Anterior cingulate cortex (tissue), 58 donors: ENCODE measurements at places on chromosomes 4 and X.

DNA sequence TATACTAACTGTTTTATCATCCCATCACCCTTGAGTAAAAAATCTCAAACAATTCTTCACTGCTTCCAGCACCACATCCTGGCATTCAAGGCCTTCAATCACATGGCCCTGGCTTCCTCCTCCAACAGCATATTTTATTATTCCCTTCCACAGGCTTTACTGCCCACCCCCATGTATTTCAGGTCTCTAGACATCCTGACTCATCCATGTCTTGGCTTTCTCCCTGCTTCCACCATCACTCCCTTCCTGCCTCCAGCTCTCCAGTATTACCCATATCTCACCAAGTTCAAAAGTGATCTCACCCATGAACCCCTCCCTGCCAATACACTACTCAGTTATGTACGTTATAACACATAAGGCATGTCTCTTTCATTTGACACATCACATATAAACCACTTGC lies 34.7 kb upstream of the PLAC1 start:
- DNase-seq, result no peak

DNA sequence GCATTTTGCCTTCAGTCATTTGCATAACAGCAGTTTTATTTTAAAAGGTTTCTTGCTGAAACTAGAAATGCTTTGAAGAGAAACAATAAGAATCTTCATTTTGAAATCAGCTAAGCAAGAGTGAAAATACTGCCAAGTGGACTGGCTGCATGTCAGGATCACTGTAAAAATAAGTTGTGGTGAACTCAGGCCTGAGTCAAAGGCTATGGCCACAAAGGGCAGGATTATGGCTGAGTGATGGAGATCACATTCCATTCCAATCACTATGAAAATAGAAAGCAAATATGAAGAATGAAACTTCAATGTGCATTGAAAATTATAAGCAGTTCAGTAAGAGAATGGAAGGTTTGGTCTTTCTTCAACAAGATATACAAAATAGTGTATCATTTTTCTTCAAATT lies 224.5 kb downstream of the PCDH18 start:
- DNase-seq, result no peak

DNA sequence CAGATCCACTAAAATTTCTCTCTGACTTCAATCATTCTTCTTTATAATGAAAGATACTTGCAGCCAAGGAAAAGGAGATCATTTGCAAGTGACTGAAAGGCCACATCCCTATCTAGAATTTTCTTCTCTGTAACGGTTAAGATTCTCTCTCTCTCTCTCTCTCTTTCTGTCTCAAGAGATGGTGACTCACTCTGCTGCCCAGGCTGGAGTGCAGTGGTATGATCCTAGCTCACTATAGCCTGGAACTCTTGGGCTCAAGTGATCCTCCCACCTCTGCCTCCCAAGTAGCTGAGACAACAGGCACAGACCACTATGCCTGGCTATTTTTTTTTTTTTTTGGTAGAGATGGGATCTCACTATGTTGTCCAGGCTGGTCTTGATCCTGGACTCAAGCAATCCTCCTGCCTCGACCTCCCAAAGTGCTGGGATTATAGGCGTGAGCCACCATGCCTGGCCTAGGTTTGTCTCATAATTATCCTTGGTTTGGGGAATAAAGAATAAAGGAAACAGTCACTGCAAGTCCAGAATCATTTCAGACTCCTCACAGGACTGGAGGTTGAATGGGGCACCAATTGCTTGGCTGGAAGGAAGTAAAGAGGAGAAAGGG lies 33.3 kb upstream of the GALNT7 start:
- no peak for DNase-seq

GRCh38 chr4:183441276-183441675 lies 3.2 kb upstream of the CDKN2AIP start:
- no peak for DNase-seq

GRCh38 chr4:1090465-1091440 lies 22.6 kb downstream of the RNF212 start:
- no peak for DNase-seq

- DNase-seq, result no peak
Observed at GRCh38 chrX:18031726-18032375, 170.8 kb upstream of the RAI2 start.

GRCh38 chrX:113828470-113828869 lies 755.4 kb upstream of the HTR2C start:
- no peak for DNase-seq

- no peak for DNase-seq
Observed at GRCh38 chr4:180966312-180966711, 1276.9 kb upstream of the TENM3 start.

- DNase-seq, result no peak
Observed at GRCh38 chr4:139774759-139775487, 109.3 kb downstream of the MGST2 start.

GRCh38 chr4:183287309-183287659 lies 32.8 kb downstream of the CLDN22 start:
- no peak for DNase-seq

- DNase-seq, result no peak
Observed at GRCh38 chrX:70096052-70096451, 33.8 kb downstream of the OTUD6A start.
